Muscle of back (tissue), 13 donors: ENCODE measurements at places on chromosomes 5 and 9.

- DNase-seq, result no peak
Measured at GRCh38 chr9:21933281-21933680, 60.9 kb downstream of the CDKN2A start.

GRCh38 chr5:133393776-133394476, 218.4 kb downstream of the FSTL4 start:
- DNase-seq, result no peak

DNA sequence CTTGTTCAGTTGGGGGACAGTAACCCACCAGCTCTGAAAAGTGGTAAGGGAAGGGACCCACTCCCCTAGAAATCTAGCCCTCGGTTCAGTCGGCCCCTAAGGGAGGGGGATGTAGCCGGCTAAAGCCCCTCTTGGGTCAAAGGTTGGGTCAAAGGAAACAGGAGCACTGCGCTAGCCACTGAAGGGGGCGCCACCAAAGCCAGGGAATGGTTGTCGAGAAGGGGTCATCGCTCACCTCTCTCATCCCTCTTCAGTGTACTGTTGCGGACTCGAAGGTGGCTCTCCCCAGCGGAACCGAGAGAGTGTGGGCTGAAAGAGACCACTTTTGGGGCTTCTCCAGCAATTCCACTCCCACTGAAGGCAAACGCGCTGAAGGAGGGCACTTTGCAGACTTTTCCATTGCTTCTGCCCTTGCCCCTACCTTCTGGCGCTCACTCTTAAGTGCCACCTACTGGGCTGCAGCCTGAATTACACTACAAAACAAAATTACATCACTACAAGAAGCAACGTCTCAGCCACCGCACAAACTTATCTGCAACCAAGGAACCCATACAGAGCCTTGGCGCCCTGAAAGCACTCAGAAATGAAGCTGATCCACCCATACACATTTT, 396.9 kb downstream of the PDE4D start:
- no peak for DNase-seq

DNA sequence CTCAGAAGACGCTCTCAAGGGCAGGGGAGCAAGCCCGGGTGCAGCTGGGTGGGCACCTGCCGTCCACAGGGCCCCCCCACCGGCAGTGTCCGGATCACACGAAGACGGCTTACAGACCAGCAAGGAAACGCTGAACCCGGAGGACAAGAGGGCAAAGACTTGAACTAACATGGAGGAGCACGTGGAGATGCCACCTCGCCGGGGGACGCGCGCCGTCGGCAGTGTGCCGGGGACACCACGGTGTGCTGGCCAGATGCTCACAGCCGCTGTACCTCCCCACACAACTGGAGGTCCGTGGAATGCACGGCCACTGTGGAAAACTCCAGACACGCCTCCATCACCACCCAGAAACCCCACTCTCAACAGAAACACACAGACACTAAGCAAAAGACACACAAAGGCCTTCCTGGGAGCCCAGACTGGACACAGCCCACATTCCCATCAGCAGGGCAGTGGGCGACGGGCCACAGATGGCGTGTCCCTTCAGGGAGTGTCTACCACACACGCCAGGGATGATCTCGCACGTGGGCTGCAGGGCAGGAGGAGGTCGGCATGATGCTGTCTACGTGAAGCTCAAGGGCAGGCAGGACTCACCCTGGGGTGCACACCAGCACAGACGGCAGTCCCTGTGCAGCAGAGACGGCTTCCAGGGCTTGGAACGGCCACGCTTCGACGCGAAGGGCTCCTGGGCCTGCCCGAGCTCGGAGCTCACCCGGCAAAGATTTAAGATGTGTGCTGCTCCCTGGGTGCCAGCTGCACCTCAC, 8.6 kb upstream of the SLC12A7 start:
- DNase-seq, result no peak

DNA sequence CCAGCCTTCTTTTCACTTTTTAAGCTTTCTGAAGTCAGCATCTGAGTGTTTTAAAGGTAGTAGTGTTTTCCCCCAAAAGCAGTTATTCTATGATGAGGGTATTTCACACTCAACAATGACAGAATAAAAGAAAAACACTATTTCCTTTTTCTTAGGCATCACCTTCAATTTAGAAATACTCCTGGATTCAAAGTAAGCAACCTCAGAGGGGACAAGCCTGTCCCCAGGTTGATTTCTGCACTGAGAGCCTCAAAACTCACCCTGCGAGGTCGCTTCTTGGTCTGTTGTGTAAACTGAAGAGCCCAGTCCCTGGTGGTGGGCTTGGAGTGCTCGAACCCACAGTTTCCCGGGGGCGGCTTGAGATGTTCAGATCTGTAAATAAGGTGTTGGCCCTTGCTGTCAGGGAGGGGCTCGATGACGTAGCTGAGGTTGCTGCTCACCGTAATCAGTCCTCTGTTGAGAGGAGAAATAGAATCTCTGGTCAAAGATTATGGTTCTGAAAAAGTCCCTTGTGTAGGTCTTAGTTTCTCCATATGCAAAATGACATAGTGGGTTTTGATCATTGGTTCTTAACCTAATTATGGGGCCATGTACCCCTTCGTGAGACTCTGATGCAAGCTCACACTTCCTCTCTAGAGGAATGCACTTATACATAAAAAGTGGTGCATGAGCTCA, 55.9 kb downstream of the ADAM19 start:
- DNase-seq, result no peak

GRCh38 chr5:138724470-138725146, 28.6 kb upstream of the CTNNA1 start:
- no peak for DNase-seq

- no peak for DNase-seq
Measured at GRCh38 chr9:74463825-74464224, 33.3 kb upstream of the RORB start.

DNA sequence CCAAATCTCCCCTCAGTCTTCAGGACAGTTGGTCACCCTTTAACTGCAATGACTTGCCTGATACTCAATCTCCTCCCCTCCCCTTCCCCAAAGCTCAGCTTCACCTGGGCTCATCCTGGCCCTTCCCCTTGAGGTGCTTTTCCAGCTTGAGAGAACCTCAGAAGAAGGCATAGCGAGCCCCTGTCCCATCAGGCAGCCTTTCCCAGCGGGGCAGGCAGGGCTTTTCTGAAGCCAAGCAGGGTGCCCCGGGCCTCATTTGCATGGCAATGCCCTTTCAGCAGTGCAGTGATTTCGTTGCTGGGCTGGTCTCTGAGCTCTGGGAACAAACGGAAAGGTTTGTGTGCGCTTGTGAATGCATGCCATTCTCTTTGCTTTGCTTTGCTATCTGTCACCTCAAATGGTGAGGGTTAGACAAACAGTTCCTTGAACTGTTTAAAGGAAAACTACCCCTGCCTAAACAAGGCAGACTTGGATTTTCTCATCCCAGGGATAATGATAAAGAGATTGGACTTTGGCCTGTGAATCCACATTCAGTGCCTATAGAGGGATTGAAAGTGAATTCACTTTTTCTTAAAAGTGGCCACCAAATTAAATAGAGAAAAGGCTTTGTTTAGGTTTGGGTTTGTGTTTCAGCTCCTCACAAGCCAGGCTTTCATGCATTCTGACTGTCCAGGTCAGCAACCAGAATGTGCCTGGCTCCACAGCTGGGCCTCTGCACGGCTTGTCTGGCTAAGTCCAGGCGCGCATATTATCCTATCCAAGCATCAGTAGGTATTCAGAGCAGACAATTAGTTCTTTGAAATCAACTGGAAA, 165.3 kb downstream of the ZNF608 start:
- DNase-seq, result no peak

GRCh38 chr9:134303601-134304000, 22.7 kb upstream of the RXRA start:
- no peak for DNase-seq

GRCh38 chr5:126695091-126695490, 81.8 kb upstream of the LMNB1 start:
- DNase-seq, result no peak

DNA sequence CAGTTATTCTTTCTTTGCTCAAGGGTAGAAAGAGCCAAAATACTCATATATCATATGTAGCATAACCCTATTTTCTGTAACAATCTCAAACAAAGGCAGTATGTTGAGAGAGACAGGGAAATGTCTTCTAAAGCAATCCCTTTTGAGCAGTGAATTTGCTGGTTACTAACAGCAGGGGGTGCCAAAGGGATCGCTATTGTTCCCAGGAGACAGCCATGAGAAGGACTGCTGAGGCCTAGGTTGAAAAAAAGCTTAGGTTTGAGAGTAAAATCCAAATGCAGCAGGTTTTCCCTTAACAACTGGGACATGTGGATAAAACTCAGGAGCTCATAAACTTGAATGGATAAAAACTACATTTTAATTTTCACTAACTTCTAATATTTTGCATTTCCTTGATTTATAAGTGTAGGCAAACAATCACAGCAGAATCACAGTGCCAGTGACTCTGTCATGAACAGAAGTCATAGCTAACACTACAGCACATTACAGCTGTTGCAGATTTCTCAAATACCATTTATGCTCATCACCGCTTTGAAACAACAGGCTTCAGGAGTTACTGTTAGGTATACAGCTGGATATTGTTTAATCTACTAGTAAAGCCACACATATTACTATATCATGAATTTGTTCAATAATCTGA, 148.4 kb downstream of the MAPKAP1 start:
- peak; percentile 72 for DNase-seq

GRCh38 chr9:123555646-123556045, 199.6 kb downstream of the CRB2 start:
- peak; percentile 27 for DNase-seq

- DNase-seq, result no peak
Measured at GRCh38 chr9:92393686-92394085, 10.7 kb downstream of the OGN start.

DNA sequence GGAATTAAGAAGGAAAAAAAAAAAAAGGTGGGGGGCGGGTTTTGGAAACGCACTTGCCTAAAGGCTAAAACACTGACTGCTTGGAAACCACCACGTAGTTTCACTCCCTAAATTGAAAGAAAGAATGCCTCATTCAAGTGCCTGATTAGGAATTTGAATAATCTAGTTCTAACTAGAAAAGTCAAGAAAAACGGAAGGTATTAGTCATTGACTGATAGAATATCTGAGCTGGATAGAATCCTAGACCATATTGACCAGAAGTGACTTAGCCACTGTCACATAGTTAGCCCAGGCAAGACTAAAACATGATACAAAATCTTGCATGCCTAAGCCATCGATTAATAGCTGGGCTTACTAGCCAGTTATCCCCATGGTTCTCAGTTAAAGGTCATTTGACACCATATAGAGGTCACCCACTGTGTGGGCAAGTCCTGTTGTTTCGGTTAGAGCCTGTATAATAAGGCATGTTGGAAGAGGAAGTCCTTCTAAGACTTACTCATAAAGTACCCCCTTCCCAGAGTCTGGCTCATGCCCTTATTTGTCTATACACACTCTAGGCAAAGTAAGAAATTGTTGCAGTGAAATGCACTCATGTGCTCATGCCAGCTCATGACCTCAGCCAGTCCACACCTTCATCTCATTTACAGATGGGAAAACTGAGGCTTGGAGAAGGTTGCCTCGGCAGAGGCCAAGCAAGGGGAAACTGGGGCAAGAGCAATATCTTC, 40.2 kb downstream of the SH3RF2 start:
- DNase-seq, result no peak

DNA sequence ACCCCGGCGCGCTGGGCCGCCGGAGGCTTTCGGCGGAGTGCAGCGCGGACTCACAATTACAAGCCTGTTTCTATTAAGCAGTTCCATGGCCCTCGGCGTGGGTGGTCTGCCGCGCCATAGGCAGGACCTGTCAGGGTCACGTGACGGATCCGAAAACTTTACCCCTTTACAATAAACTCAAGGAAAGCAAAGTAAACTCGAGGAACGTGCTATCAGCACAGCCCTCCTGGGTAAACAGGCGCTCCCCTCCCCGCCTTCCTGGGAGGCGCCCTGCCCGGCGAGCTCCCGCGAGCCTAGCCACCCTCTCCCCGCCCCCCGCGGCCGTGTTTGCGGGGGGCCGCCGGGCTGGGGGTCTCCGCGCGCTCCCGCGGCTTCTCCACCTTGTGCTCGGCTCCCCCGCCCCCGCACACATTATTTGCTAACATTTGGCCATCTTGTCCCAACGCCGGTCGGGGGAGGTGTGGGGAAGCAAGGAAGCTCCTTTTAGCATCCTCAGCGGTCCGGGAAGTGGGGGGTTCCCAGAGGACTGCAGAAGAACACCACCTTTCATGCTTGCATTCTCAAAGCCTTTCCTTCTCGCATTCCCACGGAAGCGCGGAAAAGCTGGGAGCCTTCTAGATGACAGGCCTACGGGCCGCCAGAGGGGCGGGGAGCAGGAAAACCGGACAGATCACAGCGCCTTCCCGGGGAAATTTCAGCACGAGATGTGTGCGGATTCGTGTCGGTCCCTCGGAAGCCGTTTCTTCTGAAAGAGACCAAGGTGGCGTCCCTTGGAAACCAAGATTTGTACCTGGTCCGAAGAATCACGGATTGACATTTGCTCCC, at the start of gene PTCH1:
PTCH1 (minus strand) TSS at position 238 of the 825 bp plus-strand sequence.
- peak; percentile 65 for DNase-seq

- peak; percentile 42 for DNase-seq
Measured at GRCh38 chr5:164475339-164475977, 970.0 kb downstream of the MAT2B start.

DNA sequence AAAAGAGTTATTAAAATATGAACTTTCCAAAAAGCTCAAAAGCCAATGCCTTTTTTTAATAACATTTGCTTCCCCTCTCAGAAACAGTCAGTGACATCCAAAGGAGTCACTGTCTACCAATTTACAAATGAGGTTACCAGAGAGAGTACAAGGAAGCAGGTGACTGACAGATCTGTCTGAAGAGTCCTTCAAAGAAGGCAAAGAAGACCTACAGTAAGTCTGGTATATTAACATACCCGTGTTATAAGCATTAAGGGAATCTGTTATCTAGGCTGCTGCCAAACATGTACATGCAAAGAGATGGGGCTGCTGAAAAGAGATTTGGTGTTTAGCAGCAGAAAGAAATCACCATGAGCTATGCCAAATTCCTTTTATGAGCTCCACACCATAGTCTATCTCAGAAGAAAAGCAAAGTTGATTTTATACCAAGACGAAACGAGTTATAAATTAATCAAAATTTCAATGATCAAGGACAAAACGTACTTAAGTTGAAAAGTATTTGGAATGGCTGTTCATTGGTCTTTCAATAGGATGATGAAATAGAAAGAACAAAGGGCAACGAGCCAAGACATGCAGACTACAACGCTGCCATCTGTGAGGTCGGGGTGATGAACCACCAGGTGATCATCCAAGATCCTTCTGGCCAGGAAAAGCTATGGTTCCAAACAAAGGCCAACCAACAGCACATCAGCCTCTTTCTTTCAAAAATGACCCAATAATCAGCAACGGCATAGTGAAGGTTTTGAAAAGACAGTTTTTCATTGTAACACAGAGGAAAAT, 8.1 kb downstream of the PRELID2 start:
- DNase-seq, result no peak

DNA sequence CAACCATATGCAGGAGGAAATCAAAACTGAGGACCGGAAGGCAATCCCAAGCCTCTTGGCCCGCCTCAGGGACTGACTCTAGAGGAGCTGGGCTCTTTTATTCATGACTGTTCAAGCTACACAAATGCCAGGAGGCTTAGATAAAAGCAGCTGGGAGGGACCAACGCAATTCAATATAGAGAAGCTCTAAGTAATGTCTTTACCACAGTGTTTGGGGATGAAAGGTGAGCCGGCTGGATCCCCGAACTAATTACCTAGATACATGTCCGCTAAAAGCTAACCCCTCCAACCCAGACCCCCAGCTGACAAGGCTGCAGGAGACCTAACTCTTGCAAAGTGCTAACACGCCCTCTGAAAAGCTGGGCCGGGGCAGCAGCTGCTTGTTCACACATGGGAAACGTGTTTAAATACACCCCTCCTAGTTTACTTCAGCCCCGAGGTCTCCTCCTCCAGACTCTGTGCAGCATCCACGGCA, 67.5 kb downstream of the TLE1 start:
- no peak for DNase-seq

- peak; percentile 26 for DNase-seq
Measured at GRCh38 chr9:125959951-125960619, 212.9 kb downstream of the PBX3 start.

GRCh38 chr5:33306758-33307157, 134.0 kb upstream of the TARS1 start:
- DNase-seq, result no peak
